Thymus (tissue), 14 donors: ENCODE measurements at places on chromosomes 1 and 21. TPM values are rescaled to one million over a fixed set of nuclear protein-coding genes. Genes with fewer than 3 reads are reported as not detected.

- no peaks in the 10 kb centered on the region for H3K36me3 ChIP-seq
- peaks cover 7% of the 10 kb centered on the region for H3K27me3 ChIP-seq
- H3K4me1 ChIP-seq, result no peaks in the 10 kb centered on the region
- DNase-seq, result no peak
Measured at GRCh38 chr1:148333875-148334338, 149.2 kb downstream of the PPIAL4G start.

DNA sequence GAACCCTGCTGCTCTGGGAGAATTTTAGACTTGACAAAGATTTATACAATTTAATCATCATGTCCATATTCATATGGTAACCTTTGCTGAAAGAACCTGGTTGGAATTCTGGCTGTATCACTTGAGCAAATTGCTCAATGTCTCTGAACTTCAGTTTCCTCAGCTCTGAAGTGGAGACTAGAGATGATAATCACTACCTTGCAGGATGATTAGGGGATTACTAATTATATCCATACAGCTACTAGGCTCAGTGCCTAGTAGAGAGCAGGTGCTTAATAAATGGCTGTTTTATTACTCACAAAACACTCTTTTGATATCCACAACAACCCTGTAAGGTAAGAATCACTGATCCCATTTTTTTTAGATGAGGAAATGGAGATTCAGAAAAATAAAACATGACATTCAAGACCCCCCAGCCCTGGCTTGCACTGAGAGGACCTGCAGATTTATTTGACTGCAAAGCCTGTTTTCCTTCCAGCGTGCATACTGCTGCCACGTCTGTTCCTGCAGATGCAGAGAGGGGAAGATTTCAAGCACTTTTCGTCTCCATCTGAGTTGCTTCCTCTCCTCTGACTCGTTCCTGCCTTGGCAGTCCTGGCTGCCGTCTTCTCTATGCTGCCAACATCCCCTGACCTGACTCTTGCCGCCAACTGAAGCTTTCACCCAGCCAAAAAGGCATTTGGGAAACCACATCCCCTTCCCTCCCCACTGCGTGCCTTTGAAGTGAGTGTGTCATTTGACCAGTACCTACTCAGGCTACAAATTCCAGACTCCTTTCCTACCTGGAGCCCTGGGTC is 203.0 kb downstream of the PLPP3 start:
- H3K4me1 ChIP-seq, result peaks cover 12% of the 10 kb centered on the region
- no peak overlapping the region for H3K27ac ChIP-seq
- H3K27me3 ChIP-seq, result no peaks in the 10 kb centered on the region

Gene SIM2
- total RNA-seq, result not detected

Gene LCE2C
- not detected for total RNA-seq
